ENCODE measurements at places on chromosomes 7 and 10.
A peak's percentile ranks its signal among the peaks of the same experiment; 100 is the strongest.

DNA sequence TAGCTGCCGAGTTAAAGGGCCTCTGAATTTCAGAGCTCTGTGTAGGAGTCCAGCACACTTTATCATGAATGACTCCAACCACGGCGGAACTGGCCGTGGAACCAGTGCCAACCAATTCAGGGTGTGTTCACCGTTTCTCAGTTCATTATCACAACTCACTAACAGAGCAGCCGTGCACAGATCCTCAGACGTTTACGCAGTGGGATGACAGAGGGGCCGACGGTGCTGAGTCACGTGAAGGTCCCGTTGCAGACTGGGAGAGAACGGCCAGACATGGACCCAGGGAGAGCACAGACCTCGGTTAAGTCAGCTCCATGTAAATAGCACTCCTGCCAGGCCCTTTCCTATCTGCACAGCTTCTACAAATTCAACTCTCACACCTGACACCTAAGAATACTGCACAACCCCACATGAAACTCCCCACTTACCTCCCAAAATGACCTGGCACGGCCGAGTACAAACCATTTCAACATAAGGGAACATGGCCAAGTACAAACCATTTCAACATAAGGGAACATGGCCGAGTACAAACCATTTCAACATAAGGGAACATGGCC is 95.5 kb downstream of the DIP2C start:
- no peak for DNase-seq

DNA sequence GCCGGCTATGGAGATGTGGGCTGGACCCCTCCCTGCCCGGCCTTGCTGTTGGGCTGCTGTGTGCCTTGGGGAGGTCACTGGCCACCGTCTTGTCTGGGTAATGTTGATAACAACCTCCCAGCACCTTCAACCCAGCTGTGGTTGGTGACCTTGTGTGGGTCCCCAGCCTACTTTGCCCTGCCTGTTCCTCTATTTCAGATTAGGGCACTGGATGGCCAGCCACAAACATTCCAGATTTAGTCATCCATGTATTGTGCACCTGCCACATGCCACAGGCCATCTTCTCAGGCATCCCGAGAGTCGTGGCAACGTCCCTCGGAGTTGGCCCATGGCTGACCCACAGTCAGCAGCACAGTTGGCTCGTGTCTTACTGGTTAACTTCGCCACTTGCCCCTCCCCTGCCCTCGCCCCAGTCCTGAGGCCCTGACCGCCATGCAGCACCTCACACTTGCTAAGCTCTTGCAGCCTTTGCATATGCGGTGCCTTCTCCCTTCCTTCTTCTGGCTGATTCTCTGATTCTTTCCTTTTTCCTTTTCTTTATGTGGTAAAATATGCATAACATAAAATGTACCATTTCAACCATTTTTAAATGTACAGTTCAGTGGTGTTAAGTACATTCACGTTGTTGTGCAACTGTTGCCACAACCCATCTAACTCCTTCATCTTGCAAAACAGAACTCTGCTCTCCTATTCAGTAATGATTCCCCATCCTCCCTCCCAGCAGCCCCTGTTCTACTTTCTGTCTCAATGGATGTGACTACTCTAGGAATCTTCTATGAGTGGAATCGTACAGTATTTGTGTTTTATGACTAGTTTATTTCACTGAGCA is 60.6 kb downstream of the PRF1 start:
- DNase-seq: no peak

GRCh38 chr10:75827587-75828021 is 396.2 kb downstream of the LRMDA start:
- DNase-seq: no peak

- peak; percentile 22 for DNase-seq
These were observed 7.7 kb downstream of the LBX1 start for GRCh38 chr10:101221549-101221948.

Measured in KBM-7 (cell line).